ENCODE measurements at places on chromosomes 7 and 10. TPM values are rescaled to one million over a fixed set of nuclear protein-coding genes. Genes with fewer than 3 reads are reported as not detected.

GRCh38 chr7:70135656-70136055 lies 537.4 kb downstream of the AUTS2 start:
- no peaks in the 10 kb centered on the region for H3K4me1 ChIP-seq
- H3K4me3 ChIP-seq, result no peak overlapping the region
- DNase-seq, result no peak
- no peak overlapping the region for H3K27ac ChIP-seq
- H3K36me3 ChIP-seq, result no peaks in the 10 kb centered on the region

DNA sequence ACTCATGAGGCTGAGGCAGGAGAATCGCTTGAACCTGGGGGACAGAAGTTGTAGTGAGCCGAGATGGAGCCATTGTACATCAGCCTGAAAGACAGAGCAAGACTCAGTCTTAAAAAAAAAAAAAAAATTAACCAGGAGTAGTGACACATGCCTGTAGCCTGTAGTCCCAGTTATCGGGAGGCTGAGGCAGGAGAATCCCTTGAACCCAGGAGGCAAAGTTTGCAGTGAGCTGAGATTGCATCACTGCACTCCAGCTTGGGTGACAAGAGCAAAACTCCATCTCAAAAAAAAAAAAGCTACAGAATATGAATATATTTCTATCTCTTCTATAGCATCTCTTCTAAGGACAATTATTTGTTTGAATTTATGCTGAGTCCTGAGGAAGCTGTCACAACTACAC lies 6.5 kb downstream of the AZGP1 start:
- no peak overlapping the region for H3K27ac ChIP-seq
- no peaks in the 10 kb centered on the region for H3K36me3 ChIP-seq
- no peaks in the 10 kb centered on the region for H3K27me3 ChIP-seq
- no peak overlapping the region for H3K4me3 ChIP-seq
- no peaks in the 10 kb centered on the region for H3K4me1 ChIP-seq
- no peak for DNase-seq

DNA sequence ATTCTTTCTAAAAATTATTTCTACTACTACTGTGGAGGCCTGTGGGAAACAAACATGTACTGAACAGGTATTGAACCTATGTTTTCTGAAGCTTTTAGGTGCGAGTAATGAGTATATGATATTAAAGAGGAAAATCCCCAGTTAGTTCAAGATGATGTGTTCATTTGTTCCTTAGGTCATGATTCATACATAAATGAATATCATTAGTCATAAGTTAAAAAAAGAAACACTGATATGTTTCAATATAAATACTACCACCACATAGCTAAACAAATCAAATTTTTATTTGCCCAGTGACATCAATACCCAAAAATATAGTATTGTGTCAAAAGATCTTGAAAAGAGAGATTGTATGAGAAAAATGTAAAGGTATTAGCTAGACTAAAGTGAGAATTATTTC lies 210.7 kb upstream of the GNAI1 start:
- H3K4me1 ChIP-seq, result no peaks in the 10 kb centered on the region
- no peaks in the 10 kb centered on the region for H3K36me3 ChIP-seq
- H3K27me3 ChIP-seq, result no peaks in the 10 kb centered on the region
- DNase-seq, result no peak

- H3K4me3 ChIP-seq, result no peak overlapping the region
- H3K4me1 ChIP-seq, result peaks cover 21% of the 10 kb centered on the region
- DNase-seq, result no peak
- H3K27me3 ChIP-seq, result no peaks in the 10 kb centered on the region
- H3K36me3 ChIP-seq, result no peaks in the 10 kb centered on the region
These were observed 453.2 kb upstream of the GALNT17 start for GRCh38 chr7:70678621-70679251.

- no peak overlapping the region for H3K4me3 ChIP-seq
- H3K27me3 ChIP-seq, result no peaks in the 10 kb centered on the region
- no peaks in the 10 kb centered on the region for H3K36me3 ChIP-seq
- no peaks in the 10 kb centered on the region for H3K4me1 ChIP-seq
These were observed 17.6 kb upstream of the FGFR2 start for GRCh38 chr10:121615836-121616235.

The GHRHR gene
- not detected for total RNA-seq

DNA sequence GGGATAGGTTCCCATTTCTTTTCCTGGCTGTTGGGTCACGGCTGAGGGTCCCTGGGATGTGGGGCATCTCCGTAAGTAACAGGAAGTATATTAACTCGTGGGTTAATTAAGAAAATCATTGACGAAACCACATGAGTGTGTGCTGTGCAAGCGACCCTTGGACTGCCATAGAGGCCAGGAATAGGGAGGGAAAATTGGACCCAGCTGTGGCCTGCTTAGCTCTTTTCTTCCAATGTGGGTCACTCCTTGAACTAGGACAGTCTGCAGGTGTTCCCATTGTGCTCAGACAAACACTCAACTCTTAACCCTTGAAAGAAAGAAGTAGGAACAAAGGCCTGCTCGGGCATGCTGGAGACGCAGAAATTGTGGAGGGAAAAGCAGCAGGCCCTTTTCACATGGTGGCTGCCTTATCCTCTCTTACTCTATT lies 25.6 kb upstream of the PLEKHA1 start:
- no peak overlapping the region for H3K27ac ChIP-seq
- H3K27me3 ChIP-seq, result no peaks in the 10 kb centered on the region
- H3K4me1 ChIP-seq, result no peaks in the 10 kb centered on the region
- no peak for DNase-seq

GRCh38 chr7:76343294-76343930 lies 15.4 kb downstream of the YWHAG start:
- no peaks in the 10 kb centered on the region for H3K27me3 ChIP-seq
- no peak for DNase-seq
- no peak overlapping the region for H3K27ac ChIP-seq
- H3K4me1 ChIP-seq, result peaks cover 58% of the 10 kb centered on the region

GRCh38 chr7:157553256-157553655 lies 216.5 kb downstream of the DNAJB6 start:
- no peak for DNase-seq
- no peak overlapping the region for H3K4me3 ChIP-seq
- no peak overlapping the region for H3K27ac ChIP-seq
- H3K27me3 ChIP-seq, result no peaks in the 10 kb centered on the region
- no peaks in the 10 kb centered on the region for H3K4me1 ChIP-seq

- no peaks in the 10 kb centered on the region for H3K36me3 ChIP-seq
- H3K27ac ChIP-seq, result no peak overlapping the region
- H3K4me3 ChIP-seq, result no peak overlapping the region
- H3K27me3 ChIP-seq, result no peaks in the 10 kb centered on the region
- H3K4me1 ChIP-seq, result no peaks in the 10 kb centered on the region
These were observed 84.9 kb upstream of the TCERG1L start for GRCh38 chr10:131396121-131397050.

GRCh38 chr7:116569737-116570136 lies 44.9 kb downstream of the CAV1 start:
- no peak overlapping the region for H3K27ac ChIP-seq
- no peaks in the 10 kb centered on the region for H3K27me3 ChIP-seq
- no peaks in the 10 kb centered on the region for H3K36me3 ChIP-seq
- DNase-seq, result no peak

The NOS3 gene
- total RNA-seq, result 22.8 TPM

DNA sequence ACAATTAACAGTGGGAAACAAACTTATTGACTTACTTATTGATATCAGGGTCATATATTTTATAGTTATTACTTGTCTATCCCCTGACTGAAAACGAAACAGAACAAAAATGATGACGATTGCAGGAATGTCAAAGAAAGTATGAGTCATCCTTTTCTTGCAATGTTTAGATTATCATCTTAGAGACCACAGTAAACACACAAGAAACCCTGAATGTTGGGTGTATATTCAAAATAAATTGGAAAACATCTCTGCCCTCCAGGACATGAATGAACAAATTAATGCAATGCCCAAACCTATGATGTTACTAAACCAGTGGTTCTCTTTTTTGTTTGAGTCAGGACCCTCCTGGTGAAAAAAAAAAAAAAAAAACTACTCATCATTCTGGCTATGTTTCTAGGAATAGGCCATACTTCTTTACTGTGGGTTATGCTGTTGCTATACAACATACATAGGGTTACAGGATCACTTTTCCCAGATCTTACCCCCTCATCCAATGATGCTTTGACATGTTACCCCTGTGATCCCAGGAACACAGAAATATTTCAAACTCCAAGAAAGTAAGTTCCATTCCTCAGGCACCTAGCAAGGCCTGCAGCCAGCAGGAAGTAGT lies 623.4 kb upstream of the IGFBP3 start:
- no peak for DNase-seq
- H3K4me1 ChIP-seq, result no peaks in the 10 kb centered on the region
- H3K36me3 ChIP-seq, result no peaks in the 10 kb centered on the region
- no peaks in the 10 kb centered on the region for H3K27me3 ChIP-seq
- H3K4me3 ChIP-seq, result no peak overlapping the region

DNA sequence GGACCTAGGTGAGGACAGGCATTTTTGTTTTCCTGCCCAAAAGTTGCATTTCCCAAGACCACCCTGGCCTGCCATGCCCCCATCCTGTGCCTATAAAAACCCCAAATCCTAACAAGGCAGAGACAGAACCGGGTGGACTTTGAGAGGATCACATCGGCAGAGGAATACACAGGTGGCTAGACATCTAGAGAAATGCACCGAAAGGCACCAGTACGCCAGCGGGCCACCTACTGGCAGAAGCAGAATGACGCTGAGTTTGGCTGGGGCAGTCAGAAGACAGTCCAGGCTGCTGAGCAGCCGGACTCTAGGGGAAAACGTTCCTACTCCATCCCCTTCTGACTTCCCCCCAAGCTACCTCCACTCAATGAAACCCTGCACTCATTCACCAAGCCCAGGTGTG lies 2.8 kb downstream of the AKR1C4 start:
- no peak for DNase-seq
- no peaks in the 10 kb centered on the region for H3K4me1 ChIP-seq
- no peak overlapping the region for H3K4me3 ChIP-seq
- no peaks in the 10 kb centered on the region for H3K27me3 ChIP-seq

GRCh38 chr10:103554488-103555324 lies 61.2 kb downstream of the NEURL1 start:
- no peaks in the 10 kb centered on the region for H3K27me3 ChIP-seq
- no peak for DNase-seq
- peak overlapping the region; percentile 46 for H3K4me3 ChIP-seq
- H3K27ac ChIP-seq, result peak overlapping the region; percentile 76

DNA sequence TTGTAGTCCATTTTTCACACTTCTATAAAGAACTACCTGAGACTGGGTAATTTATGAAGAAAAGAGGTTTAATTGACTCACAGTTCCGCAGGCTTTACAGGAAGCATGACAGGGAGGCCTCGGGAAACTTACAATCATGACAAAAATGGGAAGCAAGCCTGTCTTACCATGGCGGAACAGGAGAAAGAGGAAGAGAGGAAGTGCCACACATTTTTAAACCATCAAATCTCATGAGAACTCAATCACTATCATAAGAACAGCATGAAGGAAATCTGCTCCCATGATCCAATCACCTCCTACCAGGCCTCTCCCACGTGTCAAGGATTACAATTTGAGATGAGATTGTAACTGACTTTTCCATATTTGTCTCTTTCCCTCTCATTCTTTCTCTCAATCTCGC lies 9.3 kb upstream of the PNPLA8 start:
- H3K36me3 ChIP-seq, result no peaks in the 10 kb centered on the region
- no peaks in the 10 kb centered on the region for H3K4me1 ChIP-seq
- no peak overlapping the region for H3K27ac ChIP-seq
- H3K27me3 ChIP-seq, result no peaks in the 10 kb centered on the region
- DNase-seq, result no peak

DNA sequence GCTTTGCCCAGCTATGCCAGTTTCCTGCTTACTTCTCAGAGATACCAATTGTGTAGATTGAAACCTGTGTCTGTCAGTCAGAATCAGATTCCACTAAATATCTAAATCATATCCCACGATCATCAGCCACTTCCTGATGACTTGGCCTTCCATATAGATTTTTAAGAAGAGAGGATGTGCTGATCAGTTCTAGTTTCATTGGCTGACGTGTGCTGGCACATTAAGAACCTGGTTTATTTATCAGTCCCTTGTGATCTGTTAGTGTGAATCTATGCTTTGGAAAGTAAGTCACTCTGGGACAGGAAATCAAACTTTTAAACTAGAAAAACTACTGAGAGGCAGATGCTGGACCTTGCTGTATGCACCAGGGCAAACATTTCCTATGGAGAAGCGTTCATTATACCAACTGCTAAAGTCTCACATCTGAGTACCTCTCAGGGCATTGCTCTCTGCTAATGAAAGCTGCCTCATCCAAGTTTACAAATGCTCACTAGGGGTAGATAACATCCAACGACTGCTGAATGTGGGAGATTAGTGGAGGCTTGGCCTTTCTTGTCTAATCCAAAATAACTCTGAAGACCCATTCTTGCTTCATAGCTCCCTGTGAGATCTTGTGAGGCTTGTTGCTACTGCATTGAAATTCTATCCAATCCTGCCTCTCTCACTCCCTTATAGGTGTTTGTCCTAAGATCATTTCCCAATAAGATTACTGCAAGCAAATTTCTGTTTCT lies 109.1 kb downstream of the ARL4A start:
- H3K4me1 ChIP-seq, result peaks cover 4% of the 10 kb centered on the region
- no peak for DNase-seq
- no peak overlapping the region for H3K4me3 ChIP-seq
- no peaks in the 10 kb centered on the region for H3K36me3 ChIP-seq
- no peak overlapping the region for H3K27ac ChIP-seq
- H3K27me3 ChIP-seq, result no peaks in the 10 kb centered on the region

DNA sequence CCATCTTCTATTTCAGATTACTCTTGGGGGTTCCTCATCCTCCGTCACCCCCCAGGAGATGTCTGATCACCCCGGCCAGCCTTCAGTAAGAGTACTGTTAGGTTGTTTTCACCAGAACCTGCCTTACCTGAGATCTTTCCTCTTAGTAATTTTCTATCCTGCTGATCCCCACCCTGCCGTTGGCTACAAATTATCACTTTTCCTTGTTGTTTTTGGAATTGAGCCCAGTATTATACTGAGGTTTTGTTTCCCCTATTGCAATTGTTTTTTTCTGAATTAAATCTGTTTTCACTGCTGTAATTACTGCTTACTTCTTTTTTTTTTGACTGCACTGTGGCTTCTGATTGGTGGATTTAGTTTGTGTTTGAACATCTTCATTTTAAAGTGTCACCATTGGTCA lies 14.7 kb downstream of the SPAM1 start:
- H3K36me3 ChIP-seq, result no peaks in the 10 kb centered on the region
- no peak for DNase-seq
- no peaks in the 10 kb centered on the region for H3K4me1 ChIP-seq
- no peaks in the 10 kb centered on the region for H3K27me3 ChIP-seq

GRCh38 chr10:17585016-17585415 lies 32.2 kb downstream of the HACD1 start:
- no peaks in the 10 kb centered on the region for H3K27me3 ChIP-seq
- no peak overlapping the region for H3K27ac ChIP-seq
- no peaks in the 10 kb centered on the region for H3K4me1 ChIP-seq
- no peak for DNase-seq
- no peaks in the 10 kb centered on the region for H3K36me3 ChIP-seq

- H3K4me1 ChIP-seq, result peaks cover 66% of the 10 kb centered on the region
- peak; percentile 96 for DNase-seq
- H3K27ac ChIP-seq, result peak overlapping the region; percentile 98
- H3K27me3 ChIP-seq, result no peaks in the 10 kb centered on the region
- H3K4me3 ChIP-seq, result no peak overlapping the region
- no peaks in the 10 kb centered on the region for H3K36me3 ChIP-seq
These were observed 67.5 kb downstream of the PWWP2B start for GRCh38 chr10:132464256-132465192.

- H3K27ac ChIP-seq, result no peak overlapping the region
- no peak overlapping the region for H3K4me3 ChIP-seq
- no peaks in the 10 kb centered on the region for H3K27me3 ChIP-seq
- no peaks in the 10 kb centered on the region for H3K4me1 ChIP-seq
- H3K36me3 ChIP-seq, result no peaks in the 10 kb centered on the region
These were observed 42.6 kb downstream of the COBL start for GRCh38 chr7:51274001-51274400.

Measured in vagina (tissue), 2 donors.